ENCODE measurements at places on chromosomes 7 and 10.

GRCh38 chr10:20672741-20673140, 224.4 kb downstream of the NEBL start:
- DNase-seq, result no peak

DNA sequence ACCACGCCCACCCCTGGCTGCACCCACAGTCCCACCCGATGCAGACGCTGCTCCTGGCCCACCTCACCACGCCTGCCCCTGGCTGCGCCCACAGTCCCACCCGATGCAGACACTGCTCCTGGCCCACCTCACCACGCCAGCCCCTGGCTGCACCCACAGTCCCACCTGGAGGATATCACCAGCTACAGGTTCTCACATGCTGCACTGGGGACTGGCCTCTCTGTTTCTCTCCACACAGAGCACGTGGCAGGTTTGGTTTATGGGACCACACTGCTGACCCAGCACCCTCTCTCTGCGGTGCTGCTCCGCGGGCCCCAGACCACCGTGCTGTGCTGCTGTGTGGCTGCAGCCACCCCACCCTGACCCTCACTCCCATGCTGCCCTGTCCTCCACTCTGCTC, 120.9 kb downstream of the VIPR2 start:
- DNase-seq, result no peak

DNA sequence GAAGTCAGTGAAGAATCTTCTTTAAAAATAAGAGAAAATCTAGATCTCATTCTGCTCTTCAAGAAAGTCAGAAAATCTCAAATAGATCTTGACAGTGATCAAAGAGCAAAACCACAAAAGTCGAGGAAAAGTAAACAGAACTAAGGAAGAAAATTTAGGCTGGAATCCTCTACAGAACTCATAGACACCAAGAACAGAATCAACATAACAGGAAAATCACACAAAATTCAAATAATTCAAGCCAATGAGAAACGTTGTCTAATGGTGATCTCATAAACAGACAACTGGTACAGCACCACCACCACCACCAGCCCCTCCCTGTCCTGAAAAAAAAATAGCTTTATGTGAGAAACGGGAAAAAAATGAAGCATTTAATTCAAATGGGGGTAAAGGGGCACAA, 6.9 kb downstream of the ITGB1 start:
- DNase-seq, result no peak

- no peak for DNase-seq
Measured at GRCh38 chr10:121113385-121113696, 262.2 kb downstream of the WDR11 start.

DNA sequence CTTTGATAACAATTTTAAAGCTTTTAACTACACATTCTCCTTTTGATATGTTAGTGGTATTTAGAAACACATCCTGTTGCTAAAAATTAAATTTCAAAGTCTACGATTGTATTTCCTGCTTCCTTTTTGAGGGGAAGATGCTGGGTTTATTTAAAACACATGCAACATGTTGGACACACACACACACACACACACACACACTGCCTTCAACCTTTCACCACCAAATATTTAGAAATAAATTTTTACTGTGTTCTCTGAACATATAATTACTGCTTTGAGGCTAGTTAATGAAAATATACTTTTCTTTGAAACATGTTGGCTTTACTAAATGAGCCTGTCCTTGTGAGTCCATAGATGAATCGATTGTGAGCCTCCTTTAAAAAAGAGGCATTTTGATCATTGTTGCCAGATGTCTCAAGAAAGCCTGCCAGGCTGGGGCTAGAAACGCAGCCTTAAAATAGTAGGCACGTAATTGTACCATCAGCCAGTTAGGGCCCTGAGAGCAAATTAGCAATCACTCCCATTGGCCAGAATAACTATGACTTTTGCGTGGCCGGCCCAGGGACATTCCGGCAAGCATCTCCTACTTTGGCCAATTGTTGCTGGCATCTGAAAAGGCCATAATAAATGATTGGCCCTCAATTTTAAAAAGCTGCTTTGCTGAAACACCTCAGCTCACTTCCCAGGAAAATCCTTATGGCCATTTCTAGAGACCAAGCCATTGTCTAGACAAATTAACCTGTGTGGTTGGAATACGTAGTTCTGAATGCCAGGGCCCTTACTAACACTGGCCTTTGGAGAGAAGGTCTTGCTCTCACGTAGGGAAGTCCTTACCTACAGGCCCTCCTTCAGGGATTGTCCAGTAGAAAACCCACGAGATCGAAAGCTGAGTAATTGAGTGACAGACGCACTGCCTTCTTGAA, 9.9 kb upstream of the TEX36 start:
- DNase-seq, result no peak

DNA sequence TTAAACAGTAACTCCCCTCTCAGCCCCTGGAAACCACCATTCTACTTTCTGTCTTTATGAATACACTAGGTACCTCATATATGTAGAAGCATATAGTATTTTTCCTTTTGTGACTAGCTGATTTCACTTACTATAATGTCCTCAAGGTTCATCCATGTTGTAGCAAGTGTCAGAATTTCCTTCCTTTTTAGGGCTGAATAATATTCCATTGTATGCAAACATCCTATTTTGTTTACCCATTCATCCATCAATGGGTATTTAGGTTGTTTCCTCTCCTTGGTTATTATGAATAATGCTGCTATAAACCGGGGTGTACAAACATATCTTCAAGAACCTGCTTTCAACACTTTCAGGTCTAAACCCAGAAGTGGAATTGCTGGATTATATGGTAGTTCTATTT, 125.3 kb downstream of the SGMS1 start:
- DNase-seq, result no peak

GRCh38 chr10:119335671-119336353, 128.4 kb downstream of the GRK5 start:
- DNase-seq, result no peak

All from CD4-positive, alpha-beta T cell treated with Interleukin-6 at 100 ng/mL for 8 hours (primary cell).